ENCODE measurements at places on chromosomes 2 and 18. TPM values are rescaled to one million over a fixed set of nuclear protein-coding genes. Genes with fewer than 3 reads are reported as not detected.

Gene FHOD3
- 2.9 TPM for total RNA-seq

Gene PLGLB2
- 0.19 TPM for total RNA-seq

Gene CPSF3
- total RNA-seq: 50.3 TPM

Gene UGT1A10
- total RNA-seq: 0.11 TPM

Gene NTSR2
- total RNA-seq: 0.08 TPM
